HFF-Myc (cell line): ENCODE measurements at places on chromosomes 1 and 21.

GRCh38 chr1:184068354-184068753, 16.8 kb downstream of the TSEN15 start:
- DNase-seq: no peak

GRCh38 chr1:200909757-200910239, 15.1 kb downstream of the INAVA start:
- no peak for DNase-seq

GRCh38 chr21:30714946-30715345, 3.6 kb downstream of the KRTAP21-3 start:
- no peak for DNase-seq

- no peak for DNase-seq
These were observed 67.5 kb downstream of the SYT2 start for GRCh38 chr1:202642619-202643291.

DNA sequence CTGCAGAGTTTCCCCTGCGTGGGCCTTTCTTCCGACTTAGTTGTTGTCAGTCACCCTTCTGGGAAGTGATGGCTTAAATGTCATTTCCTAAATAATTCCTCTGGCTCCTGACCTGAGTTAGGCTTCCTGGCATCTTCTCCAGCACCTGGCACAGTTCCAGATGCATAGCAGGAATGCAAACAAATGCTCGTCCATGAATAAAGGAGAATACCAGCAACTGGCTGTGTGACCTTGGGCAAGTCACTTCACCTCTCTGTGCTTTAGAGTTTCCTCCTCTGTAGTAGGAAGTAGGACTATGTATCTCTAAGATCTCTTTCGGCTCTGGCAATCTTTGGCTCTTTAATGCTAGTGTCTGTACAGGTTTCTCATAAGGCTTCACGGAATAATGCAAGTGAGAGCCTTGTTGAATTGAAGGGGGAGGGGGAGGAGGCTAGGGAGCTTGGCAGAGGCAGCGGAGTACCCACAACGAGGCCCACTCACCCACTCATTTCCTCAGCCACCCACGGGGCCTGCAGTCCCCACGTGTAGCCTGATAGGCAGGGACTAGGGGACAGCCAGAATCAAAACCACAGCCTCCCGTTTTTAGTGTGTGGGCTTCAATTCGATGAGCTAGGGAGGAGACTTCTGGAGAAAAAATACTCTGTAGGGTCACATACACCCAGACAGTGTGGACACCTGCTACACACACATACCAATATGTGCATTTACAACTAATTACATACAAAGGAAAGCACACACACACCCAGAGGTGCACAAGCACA, 48.1 kb downstream of the TENT5C start:
- DNase-seq: no peak

- no peak for DNase-seq
These were observed 19.5 kb upstream of the PWP2 start for GRCh38 chr21:44087426-44088400.

GRCh38 chr1:116097626-116098025, 13.6 kb upstream of the MAB21L3 start:
- no peak for DNase-seq

DNA sequence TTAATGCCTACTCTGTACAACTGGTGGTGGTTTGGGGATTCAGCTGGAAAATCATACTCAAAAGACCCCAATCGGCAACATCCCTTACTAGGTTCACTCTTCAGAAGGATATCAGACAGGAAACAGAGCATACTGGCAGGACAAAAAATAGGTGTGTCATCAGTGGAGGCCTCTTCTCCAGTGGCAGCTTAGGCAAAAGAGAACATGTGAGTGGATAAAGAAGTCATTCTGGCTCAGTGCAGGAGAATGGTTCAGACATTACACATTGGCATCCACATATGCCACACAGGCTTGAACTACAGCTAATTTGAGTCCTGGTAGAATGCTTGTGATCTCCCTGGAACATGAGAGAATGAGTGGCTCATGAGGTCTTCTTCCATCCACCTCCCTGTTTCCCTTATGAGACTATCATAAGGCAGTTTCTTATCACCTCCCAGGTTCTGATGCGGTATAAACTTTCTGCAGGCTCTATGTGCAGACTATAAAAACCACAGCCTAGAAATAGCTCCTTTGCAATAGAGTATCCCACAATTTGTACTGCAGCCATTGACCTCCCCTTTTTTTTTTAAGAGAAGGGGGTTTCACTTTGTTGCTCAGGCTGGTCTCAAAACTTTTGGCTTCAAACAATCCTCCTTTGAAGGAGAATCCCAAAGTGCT, 24.7 kb downstream of the VAMP4 start:
- no peak for DNase-seq

GRCh38 chr1:180154003-180154324, 705 bp upstream of the QSOX1 start:
- no peak for DNase-seq

- DNase-seq: no peak
These were observed 495 bp upstream of the NTRK1 start for GRCh38 chr1:156860113-156860627.

- DNase-seq: no peak
These were observed 16.1 kb downstream of the CD101 start for GRCh38 chr1:117017648-117018047.

DNA sequence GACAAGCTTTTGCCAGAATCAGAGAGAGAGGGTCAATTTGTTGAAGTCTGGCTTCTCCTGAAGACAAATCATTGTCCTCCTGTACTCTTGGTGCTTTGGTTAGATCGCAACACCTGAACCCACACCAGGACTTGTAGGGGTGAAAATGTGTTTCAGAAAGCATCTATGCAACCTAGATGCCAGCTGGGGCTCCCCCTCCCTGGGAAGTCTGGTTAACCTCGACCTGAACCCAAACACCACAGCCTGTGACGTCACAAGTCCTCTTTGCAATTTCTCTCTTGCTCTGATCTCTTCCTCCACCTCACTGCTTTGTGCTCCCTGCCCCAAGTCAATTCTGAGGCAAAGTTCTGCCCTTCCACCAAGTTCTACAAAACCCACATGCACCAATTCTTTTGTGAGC, 42.8 kb upstream of the USP24 start:
- DNase-seq: no peak

DNA sequence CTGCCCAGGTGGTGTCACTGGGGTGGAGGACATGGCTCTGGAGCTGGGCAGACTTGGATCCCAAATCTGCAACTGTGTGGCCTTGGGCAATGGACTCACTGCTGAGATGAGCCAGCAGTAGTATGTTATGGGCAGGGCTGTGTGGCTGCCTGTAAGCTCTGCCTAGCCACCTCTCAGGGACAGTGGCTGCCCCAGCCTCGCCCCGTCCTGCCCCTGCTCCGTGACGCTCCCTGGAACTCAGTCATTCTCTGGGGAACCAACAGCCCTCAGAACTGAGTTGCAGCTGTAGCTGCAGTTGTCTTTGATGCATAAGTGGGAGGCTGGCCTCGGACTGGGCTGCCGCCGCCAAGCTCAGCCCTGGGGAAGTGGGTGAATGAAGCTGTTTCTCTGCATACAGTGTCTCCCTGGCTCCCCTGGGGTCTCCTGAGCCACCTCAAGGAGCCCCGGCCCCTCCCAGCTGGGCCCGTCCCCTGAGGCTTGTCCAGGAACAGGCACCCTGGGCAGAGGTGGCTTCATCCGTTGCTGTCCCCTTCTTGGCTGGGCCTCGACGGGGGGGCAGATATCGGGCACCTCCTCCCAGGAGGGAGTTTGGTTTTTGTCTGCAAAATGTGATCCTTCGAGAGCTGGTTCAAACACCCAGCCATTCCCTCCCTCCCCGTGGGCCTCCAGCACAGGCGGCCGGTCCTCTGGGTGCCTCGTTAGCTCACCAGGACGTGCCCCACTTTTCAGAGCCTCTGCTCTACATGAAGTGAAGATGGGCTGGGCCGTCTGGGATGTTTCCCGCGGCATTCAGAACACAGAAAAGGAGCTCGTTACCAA, 26.2 kb upstream of the PLCH2 start:
- DNase-seq: no peak

- DNase-seq: no peak
These were observed 2.1 kb downstream of the RIPK4 start for GRCh38 chr21:41764558-41765419.

DNA sequence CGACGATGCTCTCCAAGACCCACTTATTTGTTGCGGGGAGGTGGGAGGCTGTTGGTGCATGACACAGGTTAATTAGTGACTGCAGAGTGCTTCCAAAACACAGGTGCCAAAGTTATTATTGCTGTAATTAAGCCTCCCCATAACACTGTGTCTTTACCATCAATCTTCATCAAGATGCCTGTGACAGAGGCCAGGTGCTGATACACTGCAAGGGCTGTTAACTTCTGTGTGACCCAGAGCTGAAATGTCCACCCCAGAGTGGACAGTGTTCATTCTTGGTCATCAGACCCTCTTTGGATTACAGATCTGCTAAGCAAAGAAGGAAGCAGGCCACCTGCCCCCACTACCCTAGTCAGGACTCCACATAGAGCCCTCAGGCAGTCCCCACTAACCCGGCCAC, 55.5 kb downstream of the CAPN8 start:
- no peak for DNase-seq

DNA sequence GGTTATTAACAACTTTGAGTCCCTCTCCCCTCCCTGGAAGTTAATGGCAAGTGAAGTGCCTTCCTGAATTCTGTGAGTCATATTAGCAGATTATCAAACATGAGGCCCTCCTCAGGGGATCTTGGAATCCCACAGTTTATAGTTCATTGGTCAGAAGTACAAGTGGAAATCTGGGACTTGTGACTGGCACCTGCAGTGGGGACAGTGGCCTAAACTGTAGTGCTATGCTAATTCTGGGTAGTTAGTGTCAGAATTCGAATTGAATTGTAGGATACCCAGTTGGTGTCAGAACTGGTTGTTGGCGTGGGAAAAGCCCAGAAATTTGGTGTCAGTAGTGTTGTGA, 26.2 kb downstream of the ZYG11B start:
- DNase-seq: no peak

DNA sequence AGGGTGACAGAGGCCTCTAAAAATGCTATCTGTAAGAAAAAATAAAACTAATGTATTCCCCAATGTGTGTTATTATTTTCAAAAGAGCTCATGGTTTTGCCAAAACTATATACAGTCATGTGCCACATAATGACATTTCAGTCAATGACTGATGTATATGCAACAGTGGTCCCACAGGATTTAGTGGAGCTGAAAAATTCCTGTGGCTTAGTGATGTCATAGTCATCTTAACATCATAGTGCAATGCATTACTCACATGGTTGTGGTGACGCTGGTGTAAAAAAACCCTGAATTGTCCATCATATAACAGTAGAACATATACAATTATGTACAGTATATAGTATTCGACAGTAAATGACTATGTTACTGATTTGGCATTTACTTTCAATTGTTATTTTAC, 172.4 kb downstream of the CACNA1E start:
- DNase-seq: no peak
